ENCODE measurements at places on chromosomes 16 and 17.
A peak's percentile ranks its signal among the peaks of the same experiment; 100 is the strongest.

DNA sequence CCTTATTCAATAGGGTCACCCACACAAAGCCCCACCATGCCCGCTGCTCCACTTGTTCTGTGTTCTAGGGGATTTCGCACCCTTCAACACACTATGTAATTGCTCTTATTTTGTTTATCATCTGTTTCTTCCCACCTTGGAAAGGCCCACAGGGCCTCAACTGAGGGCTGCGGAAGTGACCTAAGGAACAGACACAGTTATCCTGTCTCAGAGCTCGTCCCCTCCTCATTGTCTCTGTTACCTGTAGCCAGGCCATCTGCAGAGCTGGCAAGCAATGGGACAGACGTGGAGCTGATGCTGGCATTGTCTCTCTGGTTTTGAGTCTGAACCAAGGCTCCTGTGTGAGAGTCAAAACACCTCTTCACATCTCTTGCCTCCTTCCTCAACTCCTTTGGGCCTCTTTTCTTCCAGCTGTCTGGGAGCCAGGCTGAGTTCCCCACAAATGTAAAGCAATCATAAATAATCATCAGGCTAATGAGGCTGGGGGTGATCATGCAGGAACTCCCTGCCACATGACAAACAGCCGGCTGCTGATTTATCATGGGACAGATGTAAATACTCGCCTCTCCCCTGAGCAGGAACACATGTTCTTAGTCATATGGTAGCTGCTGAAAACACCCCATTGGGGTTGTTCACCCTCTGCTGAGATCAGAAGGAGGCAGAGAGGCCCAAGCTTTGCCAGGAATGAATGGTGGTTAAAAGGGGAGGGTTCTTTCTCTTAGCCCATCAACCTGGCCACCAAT is 71.9 kb downstream of the AXIN2 start:
- DNase-seq, result no peak

GRCh38 chr16:55398762-55399161 is 74.8 kb downstream of the IRX6 start:
- no peak for DNase-seq

- no peak for DNase-seq
Measured at GRCh38 chr16:30567160-30567990, 4.1 kb downstream of the ZNF688 start.

DNA sequence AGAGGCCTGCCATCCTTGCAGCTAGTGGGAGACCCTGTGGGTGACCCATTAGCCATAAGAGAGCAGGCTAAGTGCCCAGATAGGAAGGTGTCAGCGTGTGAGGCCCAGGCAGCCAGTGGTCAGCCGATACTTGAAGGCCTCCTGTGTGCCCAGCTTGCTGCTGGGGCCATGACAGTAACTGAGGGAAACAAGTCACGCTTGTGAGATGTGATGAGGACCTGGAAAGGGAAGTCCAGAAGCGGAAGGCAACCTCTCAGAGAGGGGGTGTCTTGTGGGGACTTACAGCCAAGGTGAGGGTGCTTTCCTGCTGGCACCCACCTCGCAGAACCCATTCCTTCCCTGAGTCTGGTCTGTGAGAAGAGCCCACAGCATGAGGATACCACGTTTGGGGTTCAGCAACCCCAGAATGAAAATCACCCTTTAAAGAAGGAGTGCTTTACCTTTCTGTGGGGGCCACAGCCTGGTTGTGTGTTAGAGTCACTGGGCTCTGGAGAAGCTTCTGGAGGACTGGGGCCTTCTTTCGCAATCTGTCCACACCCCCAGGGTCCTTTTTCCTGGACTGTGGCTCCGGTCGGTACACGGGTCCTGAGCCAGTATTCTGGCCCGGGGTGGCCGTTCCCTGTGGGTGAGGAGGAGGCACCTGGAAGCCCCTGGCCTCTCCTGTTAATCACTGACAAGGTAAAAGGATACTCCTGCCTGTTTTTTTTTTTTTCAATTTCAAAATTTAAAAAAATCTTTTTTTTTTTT is 53.9 kb downstream of the PLCG2 start:
- no peak for DNase-seq

- no peak for DNase-seq
Measured at GRCh38 chr16:62254372-62254771, 218.1 kb upstream of the CDH8 start.

- DNase-seq, result no peak
Measured at GRCh38 chr16:11462861-11463260, 117.6 kb downstream of the RMI2 start.

DNA sequence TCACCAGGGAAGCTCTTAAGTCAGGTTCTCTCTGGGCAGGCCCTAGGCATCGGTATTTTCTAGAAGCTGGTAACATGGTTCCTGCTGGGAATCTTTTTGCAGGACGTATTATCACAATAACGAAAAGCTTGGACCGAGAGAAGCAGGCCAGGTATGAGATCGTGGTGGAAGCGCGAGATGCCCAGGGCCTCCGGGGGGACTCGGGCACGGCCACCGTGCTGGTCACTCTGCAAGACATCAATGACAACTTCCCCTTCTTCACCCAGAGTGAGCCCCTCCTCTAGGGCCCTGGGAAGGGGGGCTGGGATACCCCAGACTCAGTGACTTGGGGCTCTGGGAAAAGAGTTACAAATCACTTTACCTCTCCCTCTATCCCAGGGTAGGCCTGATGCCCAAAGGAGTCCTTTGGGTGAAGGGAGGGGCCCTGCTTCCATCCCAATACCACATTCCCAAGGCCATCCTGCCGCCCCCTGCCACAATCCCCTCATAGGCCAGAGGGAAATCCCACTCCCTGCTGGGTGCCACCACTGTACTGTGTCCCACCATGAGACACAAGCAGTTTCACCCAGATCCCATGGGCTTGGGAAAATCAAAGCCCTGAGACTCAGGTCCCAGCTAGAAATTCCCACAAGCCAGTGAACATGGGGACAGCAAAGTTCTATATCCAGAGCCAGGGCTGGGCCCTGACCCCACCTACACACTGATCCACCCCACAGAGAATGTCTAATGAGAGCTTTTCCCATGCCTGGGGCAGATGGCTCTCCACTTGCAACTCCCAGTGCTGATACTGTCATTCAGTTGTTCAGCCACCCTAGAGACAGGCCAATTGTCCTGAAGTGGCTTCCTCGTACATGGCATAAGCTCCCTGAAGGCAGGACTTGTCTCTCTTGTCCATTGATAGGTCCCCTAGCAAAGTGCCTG is 23.0 kb downstream of the CDH5 start:
- DNase-seq, result no peak

GRCh38 chr17:77451245-77451893 is 310.6 kb downstream of the SEC14L1 start:
- DNase-seq, result peak; percentile 53

DNA sequence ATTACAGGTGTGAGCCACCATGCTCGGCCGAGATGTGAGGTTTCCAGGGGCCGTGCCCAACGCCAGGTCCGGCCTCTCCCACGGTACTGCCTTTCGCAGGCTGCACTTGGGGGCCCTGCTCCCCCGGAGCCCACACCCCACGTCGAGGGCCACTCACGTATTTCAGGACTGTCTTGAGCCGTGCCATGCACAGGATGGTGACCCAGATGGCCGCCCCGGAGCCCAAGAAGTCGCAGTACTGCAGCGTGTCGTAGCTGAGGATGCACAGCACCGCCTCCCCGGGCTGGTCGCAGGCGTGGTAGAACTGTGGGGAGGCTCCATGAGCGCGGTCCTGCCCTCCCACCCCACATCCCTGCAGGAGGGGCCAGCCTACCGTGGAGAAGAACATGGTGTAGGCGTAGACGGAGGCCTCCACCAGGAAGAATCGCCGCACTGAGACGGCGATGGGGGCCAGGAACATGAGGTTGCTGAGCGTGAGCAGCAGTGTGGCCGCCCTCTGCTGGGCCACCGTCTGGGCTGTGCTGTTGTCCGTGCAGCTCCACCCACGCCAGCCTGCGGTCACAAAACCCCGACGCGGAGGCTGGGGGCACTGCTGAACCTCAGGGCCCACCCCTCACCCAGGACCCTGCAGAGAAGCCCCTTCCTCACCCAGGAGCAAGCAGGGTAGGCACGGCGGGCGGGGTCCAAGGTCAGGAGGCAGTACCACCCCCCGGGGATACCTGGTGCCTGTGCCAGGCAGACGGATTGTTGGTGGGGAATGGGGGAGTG is 3.7 kb upstream of the MRPL28 start:
- DNase-seq, result no peak

GRCh38 chr17:15399443-15399842 is 58.0 kb upstream of the TEKT3 start:
- DNase-seq, result no peak

DNA sequence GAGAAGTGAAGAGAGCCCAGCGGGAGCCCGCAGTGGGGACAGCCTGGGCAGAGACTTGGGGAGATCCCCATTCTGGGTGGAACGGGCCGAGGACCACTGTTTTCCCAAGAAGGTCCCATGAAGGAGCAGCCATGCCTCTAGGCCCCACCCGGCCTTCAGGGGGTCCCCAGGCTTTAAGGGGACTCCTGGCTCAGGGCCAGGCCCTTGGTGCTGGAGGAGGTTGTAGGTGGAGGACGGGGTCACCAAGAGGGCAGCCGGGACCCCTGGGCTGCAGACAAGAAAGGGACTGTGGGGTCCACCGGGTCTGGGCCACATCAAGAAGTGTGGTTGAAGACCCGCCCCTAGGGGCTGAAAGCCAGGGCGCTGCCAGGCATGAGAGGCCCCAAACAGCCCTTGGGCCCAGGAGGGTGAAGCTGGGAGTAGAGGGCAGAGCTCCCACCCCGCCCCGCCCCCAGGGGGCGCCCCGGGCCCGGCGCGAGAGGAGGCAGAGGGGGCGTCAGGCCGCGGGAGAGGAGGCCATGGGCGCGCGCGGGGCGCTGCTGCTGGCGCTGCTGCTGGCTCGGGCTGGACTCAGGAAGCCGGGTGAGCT is at the start of gene PRSS21:
Gene PRSS21, plus strand, starts transcription at position 487 of the 589 bp plus-strand sequence. Its CDS starts 32 bp downstream, at position 519.
- DNase-seq, result no peak

- DNase-seq, result no peak
Measured at GRCh38 chr17:75518201-75518600, 1.9 kb downstream of the TSEN54 start.

GRCh38 chr16:11635679-11636171 is 32.5 kb upstream of the SNN start:
- no peak for DNase-seq

GRCh38 chr17:81200201-81200600 is 22.6 kb downstream of the CEP131 start:
- no peak for DNase-seq

- DNase-seq, result no peak
Measured at GRCh38 chr17:15351925-15352324, 10.5 kb upstream of the TEKT3 start.

DNA sequence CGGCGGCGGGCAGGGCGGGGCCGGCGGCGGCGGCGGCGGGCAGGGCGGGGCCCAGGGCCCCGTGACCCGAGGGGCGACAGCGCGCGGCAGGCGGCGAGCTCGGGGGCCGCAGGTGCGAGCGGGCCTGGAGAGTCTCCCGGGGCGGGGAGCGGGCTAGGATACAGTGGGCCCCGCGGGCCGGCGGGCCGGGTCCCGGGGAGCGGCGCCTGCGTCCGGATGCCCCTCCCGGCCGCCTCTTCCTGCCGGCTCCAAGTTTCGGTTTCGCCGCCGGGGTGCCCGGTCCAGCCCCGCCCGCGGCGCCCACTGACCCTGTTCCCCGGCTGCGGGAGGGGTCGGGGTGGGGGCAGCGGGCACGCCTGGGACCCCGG is at the start of gene RNF213:
Gene RNF213, plus strand, starts transcription at position 62 of the 368 bp plus-strand sequence. CDS start 2,830 bp downstream, outside the sequence.
- DNase-seq, result peak; percentile 50

- no peak for DNase-seq
Measured at GRCh38 chr16:88476817-88477397, 23.8 kb downstream of the ZFPM1 start.

GRCh38 chr17:55440391-55440790 is 18.8 kb upstream of the MMD start:
- DNase-seq, result no peak

GRCh38 chr16:48137822-48138221 is 18.0 kb downstream of the ABCC12 start:
- DNase-seq, result no peak

- no peak for DNase-seq
Measured at GRCh38 chr17:44110823-44111633, 12.4 kb downstream of the HDAC5 start.

- DNase-seq, result no peak
Measured at GRCh38 chr17:34220752-34221395, 34.2 kb upstream of the CCL2 start.

DNA sequence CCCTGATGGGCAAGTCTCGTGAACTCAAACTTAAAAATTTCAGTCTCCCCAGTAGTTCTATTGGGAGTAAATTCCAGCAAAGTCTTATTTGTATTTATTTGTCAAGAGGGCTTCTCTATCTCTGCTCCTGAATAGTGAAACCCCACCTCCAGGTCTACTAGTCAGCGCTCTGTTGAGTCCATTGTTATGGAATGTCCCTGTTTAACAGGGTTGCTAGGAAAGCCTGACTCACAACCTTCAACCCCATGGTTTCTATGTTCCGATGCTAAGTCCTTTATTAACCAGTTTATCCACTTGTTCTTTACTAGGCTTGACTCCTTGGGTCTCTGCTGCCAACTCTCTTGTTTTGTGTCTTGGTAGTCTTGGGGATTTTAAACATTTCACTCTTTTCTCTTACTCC is 250.7 kb upstream of the MYOCD start:
- no peak for DNase-seq

DNA sequence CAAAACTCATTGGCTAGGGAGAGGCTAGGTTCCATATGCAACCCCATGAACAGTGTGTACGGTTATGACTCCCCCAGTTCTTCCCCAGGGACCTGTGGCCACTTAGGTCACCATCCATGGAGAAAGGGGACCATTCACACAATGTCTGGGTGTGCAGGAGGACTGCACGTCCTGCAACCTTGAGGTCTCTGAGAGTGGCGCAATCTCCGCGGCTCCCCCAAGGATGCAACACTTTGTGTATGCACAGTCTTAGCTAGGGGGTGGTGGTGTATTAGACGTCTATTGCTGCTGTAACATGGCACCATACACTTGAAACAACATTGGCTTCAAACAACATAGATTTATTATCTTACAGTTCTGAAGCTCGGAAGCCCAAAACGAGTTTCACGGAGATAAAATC is 65.6 kb upstream of the CBX4 start:
- no peak for DNase-seq

DNA sequence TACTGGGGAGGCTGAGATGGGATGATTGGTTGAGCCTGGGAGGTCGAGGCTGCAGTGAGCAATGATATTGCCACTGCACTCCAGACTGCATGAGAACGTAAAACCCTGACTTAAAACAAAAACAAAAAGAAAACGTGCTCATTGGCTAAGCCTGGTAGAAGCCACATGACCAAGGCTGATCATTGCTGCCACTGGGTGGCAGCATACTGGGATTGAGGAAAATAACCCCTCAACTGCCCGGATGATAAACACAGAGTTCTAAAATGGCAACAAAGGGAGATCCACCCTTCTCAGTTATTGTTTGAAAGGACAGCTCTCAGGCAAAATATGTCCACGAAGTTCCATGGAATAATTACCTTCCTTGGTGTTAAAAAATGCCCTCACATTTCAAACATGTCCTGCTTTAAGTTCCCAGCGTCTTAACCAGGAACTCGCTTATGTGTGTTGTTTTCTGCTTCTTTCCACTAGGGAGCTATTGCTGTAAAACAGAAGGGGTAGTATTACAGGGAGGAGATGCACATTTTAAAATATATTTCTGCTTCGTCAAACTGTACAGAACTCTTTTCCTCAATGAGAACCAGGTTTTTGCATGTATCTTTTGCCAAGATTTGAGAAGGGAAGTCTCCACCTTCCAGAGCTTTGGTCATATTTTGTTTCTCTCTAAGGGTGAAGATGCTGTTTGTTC is 675.3 kb downstream of the MAF start:
- DNase-seq, result no peak

- no peak for DNase-seq
Measured at GRCh38 chr17:28072936-28073533, 30.6 kb downstream of the NLK start.

GRCh38 chr16:88499836-88500251 is 46.8 kb downstream of the ZFPM1 start:
- no peak for DNase-seq

- no peak for DNase-seq
Measured at GRCh38 chr16:26651884-26652283, 414.8 kb upstream of the C16orf82 start.

GRCh38 chr17:75830164-75831031 is 13.8 kb downstream of the UNC13D start:
- DNase-seq, result no peak
